ENCODE measurements at places on chromosomes 1 and 21.

- no peak for DNase-seq
Observed at GRCh38 chr1:229409616-229410369, 24.1 kb downstream of the ACTA1 start.

DNA sequence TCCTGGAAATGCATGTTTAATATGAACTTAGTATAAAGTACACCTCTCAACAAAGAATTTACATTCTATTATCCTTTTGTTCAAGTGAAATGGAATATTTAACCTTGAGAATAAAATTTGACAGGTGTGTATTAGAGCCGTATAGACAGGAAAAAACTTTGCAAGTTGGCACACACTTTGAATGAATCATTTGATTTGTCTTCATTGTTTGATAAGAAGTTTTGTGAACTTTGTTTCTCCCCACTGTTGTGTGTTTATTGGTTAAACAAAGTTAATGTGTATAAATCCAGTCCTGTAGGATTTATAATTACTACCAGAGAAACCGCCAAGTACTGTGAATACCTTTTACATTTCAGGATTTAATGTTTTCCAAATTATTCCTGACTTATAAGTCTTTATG lies 2.0 kb downstream of the SYDE2 start:
- no peak for DNase-seq

DNA sequence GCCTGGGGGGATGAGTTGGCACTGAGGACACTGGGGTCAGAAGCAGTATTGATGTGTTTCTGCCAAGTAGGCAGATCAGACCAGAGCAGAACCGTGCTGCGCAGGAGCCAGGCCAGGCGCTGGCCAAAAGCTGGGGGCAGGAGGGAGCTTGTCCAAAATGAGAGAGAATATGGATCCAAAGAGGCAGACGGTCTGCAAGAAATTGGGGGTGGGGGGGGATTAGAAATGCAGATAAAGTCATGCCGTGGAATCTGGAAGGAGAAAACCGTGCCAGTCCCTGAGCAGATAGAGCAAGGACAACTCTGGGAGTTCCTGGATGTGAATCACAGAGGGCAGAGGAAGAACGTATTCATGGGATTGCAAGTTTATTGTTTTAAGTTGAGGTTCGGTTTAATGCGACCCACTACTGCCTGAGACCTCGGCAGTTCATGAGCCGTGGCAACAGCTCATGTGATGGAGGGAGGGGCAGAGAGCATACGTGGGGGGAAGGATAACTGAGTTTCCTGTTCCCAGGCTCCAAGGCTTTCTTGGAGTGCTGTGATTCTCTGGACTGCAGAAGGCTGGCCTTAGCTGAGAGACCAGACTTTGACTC lies 224.0 kb downstream of the FGGY start:
- DNase-seq: no peak

DNA sequence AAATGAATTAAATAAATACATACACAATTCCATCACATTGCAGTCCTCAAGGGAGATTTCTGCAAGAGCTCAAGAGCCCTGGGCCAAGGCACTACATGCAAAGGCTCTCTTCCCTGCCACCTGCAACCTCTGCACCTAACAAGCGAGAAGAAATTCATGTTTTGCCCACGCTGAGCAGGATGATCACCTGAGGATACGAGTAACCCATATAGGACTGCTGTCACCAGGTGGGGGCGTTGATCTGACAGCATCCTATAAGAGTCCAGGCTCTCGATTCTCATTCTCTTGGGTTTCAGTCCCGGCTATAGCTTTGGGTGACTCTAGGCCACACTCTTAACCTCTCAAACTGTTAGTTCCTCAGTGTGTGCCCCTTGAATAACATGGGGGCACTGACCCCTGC lies 18.7 kb upstream of the SPOCD1 start:
- DNase-seq: no peak

GRCh38 chr1:175232335-175232734 lies 39.8 kb upstream of the KIAA0040 start:
- no peak for DNase-seq

GRCh38 chr1:40987439-40988276 lies 8.2 kb downstream of the CTPS1 start:
- no peak for DNase-seq

- DNase-seq: no peak
Observed at GRCh38 chr21:38538353-38538752, 40.1 kb upstream of the ERG start.

DNA sequence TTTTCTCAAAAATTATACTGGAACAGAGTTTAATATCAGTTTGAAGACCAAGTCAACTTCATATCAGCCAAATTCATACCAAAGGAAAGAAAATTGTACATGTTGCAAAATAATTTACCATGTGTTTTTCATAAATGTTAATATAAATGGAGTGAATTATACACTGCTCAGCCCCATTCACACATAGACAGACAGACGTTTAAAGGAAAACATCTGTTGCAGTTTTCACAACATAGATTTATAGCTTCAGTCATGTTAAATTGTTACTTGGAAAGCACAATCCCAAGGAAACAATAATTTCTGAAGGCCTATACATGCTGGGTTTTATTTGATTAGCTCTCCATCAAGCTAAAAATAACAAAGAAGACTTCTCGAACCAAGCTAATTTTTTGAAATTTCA lies 27.8 kb upstream of the HYI start:
- no peak for DNase-seq

GRCh38 chr1:172154551-172154950 lies 265.9 kb upstream of the C1orf105 start:
- DNase-seq: no peak

- DNase-seq: no peak
Observed at GRCh38 chr1:158506369-158506987, 34.5 kb downstream of the OR10R2 start.

DNA sequence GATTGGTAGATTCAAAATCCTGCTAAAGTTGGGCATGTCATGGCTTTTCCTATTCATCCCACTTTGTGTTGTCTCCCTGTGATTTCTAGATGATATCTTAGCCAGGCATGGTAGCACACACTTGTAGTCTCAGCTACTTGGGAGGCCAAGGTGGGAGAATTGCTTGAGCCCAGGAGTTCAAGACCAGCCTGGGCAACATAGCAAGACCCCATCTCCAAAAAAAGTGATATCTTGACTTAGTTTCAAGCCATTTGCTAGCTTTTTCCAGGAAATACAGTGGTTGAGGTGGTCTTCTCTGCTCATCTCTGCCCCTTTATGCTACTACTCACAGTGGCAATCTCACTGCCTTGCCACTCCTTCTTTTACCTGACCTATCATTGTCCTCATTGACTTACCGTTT lies 12.3 kb upstream of the HAX1 start:
- DNase-seq: no peak

DNA sequence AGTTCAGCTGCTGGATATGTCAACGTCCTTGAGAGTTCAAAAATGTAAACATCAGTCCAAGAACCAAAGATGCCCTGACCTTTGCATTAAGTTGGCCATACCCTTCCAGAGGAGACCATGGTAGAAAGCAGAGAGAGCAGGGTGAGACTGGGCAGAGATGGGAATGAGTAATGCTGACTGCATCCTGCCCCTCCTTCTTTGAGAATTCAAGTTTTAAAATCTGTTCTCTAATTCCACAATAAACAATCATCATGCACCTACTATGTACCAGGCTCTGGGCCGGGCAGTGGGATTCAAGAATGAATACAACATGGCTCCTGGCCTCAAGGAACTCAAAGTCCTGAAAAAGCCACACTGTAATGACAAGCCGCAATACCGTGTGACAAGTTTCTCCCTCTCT lies 3.9 kb upstream of the HAO2 start:
- no peak for DNase-seq

DNA sequence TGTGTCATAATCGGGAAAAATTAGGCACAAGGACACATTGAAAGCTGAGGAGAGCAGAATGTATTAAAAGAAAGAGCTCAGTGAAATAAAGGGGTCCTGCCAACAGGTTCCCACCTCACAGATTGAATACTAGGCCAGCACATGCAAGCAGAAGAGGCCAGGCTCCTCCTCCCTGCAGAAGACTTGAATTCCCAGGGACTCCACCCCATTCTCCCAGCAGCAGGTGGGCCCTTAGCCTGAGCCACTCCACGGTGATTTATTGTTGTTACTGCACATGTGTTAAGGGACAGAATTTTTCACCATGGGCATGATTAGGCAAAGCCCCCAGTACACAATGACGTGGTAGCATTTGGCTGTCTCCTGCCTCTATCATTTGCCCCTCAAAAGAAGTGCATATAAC lies 1844.7 kb downstream of the NCAM2 start:
- DNase-seq: no peak

DNA sequence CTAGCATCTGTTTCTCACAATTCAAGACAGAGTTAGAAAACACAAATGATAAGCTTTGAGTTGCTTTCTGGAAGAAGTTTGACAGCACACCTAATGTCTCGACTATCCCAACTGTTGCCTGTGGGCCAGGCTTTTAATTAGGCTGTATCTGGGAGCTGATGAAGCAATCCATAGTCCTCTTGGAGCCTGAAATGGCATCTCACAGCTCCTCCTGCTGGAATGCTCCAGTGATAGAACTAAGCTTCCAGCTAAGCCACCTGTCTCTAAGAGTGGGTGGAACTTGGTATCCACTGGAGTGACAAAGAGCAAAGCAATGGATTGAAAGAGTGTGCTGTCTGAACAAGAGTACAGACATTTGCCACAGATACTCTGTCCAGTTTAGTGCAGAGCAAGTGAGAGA lies 605.3 kb upstream of the NR5A2 start:
- peak; percentile 5 for DNase-seq

GRCh38 chr21:33231526-33231925 lies 1.8 kb downstream of the IFNAR2 start:
- no peak for DNase-seq

- DNase-seq: peak; percentile 35
Observed at GRCh38 chr1:54327386-54328065, 78.7 kb downstream of the SSBP3 start.

DNA sequence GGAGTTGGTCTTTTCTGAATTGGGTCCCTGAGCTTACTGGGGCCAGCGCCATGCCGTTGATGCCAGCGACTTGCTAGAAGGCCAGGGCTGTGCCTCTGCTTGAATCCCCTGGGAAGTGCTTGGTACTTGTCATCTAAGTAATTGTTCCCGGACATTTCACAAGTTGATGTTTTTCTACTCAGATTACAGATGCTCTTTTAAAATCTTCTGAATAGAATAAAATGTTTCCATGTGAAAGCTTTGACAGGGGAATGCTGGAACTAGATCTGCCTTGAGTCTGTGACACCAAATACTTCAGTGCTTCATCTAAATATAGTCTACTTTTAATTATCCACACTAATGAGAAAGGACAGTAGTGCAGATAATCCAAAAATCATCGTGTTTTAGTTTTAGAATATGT lies 38.3 kb downstream of the PTGFRN start:
- DNase-seq: no peak

GRCh38 chr1:45842786-45843185 lies 39.4 kb downstream of the MAST2 start:
- DNase-seq: no peak

DNA sequence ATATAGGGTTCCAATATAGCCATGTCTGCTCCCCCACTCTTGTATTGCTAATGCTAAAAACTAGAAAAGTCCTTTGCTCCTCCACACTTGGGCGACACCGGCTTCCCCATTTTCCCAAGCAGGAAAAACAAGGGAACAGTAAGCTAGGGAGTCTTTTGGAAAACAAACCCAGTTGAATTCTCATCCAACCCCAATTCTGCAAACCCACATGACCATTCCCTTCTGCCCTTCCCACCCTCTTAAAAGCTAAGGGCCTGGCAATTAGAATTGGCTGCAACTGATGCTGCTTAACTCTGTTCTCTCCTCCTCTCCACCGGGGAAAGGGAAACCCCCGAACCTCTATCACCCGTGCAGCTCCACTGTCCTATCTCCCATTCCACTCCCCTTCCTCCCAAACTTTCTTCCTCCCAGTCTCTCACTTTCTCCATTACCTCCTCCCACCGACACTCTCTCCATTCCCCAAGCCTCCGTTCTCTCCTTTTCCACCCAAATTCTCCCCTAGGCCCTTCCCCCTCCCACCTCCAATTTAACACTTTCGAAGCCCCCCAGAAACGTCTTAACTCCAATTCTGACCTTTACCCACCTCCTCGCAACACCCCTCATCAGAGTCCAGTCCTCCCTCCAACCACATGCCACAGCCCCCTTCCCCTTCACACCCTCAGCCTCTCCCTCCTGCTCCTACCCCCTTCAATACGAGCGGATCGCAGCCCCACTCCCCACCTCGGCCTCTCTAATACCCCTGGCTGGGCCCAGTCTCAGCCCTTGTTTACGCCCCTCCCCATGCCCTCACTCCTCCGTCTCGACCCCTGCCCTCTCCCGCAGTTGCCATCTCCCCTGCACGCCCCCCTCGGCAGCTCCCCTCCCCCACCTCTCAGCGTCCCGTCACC lies 701 bp downstream of the DEDD start:
- DNase-seq: no peak

- no peak for DNase-seq
Observed at GRCh38 chr1:53391982-53392381, 64.1 kb upstream of the LRP8 start.

DNA sequence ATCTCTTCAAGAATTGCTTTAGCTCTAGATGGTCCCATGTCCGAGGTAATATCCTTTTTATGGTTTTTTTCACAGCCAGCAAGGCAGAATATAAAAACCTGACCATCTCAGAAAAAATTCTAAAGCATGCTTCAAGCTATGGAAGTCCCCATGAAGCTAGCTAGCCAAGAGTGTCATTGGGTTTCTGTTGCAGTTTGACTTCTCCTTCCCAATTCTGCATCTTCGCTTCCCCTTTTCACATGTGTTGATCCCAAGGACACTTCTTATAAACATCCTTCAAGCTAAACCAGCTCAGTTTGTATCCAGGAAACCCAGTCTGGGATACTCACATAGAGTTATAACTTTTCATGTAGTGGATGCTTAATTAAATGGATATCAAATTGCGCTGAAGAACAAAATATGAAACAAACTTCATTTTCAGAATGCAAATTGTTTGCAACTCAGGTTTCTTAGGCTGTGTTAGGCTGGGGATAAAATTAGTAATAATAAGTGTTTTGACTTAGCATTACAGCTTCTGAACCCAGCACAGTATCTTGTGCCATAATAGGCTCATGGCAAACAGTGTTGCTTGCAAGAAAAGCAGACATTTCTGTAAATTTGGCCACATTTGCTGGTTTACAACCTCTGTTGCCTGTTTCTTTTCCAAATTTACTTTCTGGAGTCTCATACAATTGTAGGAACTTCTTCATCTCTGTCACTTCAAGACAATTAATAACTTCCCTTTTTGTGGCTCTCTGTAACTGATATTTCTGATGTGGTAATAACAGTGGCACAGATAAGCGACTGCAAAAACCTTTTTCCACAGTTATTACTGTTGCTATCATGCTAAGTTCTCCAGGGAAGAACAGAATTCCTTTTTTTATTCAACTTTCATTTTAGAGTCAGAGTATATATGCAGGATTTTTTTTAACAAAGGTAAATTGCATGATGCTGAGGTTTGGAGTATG lies 53.2 kb downstream of the NCAM2 start:
- no peak for DNase-seq

DNA sequence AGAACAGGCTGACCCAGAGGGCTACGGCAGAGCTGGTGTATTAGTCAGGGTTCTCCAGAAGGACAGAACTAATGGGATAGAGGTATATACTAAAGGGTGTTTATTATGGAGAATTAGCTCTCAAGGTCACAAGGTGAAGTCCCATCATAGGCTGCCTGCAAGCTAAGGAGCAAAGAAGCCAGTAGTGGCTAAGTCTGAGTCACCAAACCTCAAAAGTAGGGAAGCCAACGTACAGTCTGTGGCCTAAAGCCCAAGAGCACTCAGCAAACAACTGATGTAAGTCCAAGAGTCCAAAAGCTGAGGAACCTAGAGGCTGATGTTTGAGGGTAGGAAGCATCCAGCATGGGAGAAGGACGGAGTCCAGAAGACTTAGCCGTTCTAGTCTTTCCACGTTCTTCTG lies 179.2 kb downstream of the BACH1 start:
- DNase-seq: no peak
